NCI-H2081 (cell line): ENCODE measurements at places on chromosomes 4 and X.

DNA sequence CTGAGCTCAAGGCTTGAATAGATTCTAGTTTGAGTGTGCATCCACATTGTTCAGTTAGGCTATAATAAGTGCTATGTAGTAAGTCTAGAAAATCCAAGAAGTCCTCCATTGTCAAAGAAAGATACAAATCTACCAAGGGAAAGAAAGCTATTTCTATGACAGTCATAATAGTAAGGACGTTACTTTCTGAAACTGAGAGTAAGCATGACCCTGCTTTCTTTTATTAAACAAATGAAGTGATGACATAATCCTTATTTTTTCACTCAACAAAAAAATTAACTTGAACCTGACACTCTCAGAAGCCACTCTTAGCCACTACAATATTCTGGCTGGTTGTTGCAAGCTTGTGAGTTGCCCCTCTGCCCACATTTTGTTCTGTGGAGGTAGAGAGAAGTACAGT is 33.8 kb upstream of the AMELX start:
- no peak for DNase-seq

- no peak for DNase-seq
These were observed 936.3 kb downstream of the CENPC start for GRCh38 chr4:66609014-66609413.

DNA sequence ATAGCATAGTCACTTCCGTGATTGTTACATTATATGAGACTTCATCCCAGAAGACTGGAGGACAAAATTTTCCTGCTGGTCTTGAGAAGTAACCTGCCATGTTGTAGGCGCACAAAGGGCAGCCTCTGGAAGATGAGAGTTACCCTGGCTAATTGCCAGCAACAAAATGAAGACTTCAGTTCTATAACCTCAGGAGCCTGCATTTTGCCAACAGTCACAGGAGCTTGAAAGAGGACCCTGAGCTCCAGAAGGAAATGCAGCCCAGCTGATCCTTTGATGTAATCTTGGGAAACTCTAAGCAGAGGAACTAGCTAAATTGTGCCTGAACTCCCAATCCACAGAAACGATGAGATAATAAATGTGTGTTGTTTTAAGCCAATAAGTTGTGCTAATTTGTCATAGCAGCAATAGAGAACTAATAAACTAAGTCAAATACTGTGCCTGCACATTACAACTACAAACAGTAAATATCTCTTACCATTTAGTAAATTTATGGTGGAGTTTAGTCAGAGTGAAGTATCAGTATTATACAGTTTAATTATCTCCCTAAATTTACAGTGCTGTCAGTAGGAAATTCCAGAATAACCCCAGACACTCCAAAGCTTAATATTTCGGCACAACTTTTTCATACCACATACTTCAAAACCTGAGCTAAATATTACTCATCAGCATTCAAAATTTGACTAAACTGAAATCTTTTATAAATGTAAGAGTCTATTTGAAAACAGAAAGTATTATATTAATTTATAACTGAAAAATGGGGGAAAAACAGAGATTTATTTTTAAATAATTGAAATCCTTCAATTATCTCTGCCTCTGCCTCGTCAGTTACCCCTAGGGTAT is 90.1 kb upstream of the MAPK10 start:
- no peak for DNase-seq

- DNase-seq, result no peak
These were observed 98.0 kb downstream of the AWAT2 start for GRCh38 chrX:69951753-69952152.

- no peak for DNase-seq
These were observed 62.6 kb downstream of the CHIC2 start for GRCh38 chr4:54001668-54002365.

- DNase-seq, result peak; percentile 73
These were observed 11.0 kb downstream of the SUPT20HL1 start for GRCh38 chrX:24371391-24371972.
